ENCODE measurements at places on chromosomes 12 and 14. TPM values are rescaled to one million over a fixed set of nuclear protein-coding genes. Genes with fewer than 3 reads are reported as not detected.

The ZC3H14 gene
- 50.6 TPM for total RNA-seq

GRCh38 chr12:9331218-9331626 is 123.0 kb upstream of the PZP start:
- no peaks in the 10 kb centered on the region for H3K27me3 ChIP-seq
- H3K36me3 ChIP-seq, result no peaks in the 10 kb centered on the region
- DNase-seq, result peak; percentile 62
- no peak overlapping the region for H3K4me3 ChIP-seq

- no peak for DNase-seq
- H3K4me3 ChIP-seq, result no peak overlapping the region
- H3K27ac ChIP-seq, result no peak overlapping the region
- no peaks in the 10 kb centered on the region for H3K4me1 ChIP-seq
Measured at GRCh38 chr12:38744041-38744440, 161.3 kb downstream of the CPNE8 start.

The VPS33A gene
- total RNA-seq, result 22.7 TPM

DNA sequence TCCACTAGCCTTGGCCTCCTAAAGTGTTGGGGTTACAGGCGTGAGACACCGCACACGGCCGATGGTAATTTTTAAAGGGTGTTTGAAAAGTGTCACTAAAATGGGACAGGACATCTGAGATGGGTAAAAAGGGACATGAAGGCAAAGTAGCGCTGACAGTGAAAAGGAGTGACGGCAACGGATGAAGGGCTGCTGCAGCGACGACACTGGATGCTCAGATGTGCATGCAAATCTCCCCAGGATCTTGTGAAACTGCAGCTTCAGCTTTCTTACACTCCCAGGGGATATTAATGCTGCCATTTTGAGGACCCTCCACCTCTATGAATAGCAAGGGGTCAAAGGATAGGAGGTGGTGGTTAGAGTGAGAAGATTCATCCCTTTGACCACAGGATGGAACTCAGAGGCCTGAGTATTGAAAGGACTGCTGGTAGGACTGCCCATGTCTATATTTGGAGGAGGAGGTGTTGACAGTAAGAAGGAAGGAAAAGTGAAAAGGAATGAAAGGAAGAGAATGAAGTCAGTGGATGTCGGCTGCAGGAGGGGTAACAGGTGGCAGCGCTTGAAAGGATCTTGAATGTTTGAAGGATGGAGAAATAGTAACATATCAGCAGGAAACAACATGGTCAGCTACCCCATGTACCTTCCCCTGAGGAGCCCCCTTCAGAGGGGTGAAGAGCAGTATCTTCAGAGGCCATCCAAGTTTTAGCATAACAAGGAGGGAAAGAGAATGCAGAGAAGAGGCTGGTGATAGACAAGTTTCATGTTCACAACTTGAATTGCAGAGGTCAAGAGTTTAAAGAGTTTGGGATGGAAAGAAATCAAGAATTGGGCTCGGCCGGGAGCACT is 37.1 kb downstream of the CLIP1 start:
- H3K4me3 ChIP-seq, result no peak overlapping the region
- H3K27me3 ChIP-seq, result no peaks in the 10 kb centered on the region
- H3K4me1 ChIP-seq, result no peaks in the 10 kb centered on the region
- H3K27ac ChIP-seq, result no peak overlapping the region
- DNase-seq, result no peak

GRCh38 chr12:121331248-121331647 is 21.0 kb downstream of the ANAPC5 start:
- no peaks in the 10 kb centered on the region for H3K27me3 ChIP-seq
- no peak overlapping the region for H3K27ac ChIP-seq
- H3K36me3 ChIP-seq, result peaks cover 14% of the 10 kb centered on the region
- H3K4me1 ChIP-seq, result no peaks in the 10 kb centered on the region
- no peak overlapping the region for H3K4me3 ChIP-seq
- no peak for DNase-seq

GRCh38 chr14:58491593-58491992 is 64.1 kb downstream of the KIAA0586 start:
- no peak overlapping the region for H3K4me3 ChIP-seq
- no peak overlapping the region for H3K27ac ChIP-seq
- no peaks in the 10 kb centered on the region for H3K27me3 ChIP-seq
- peaks cover 3% of the 10 kb centered on the region for H3K36me3 ChIP-seq

DNA sequence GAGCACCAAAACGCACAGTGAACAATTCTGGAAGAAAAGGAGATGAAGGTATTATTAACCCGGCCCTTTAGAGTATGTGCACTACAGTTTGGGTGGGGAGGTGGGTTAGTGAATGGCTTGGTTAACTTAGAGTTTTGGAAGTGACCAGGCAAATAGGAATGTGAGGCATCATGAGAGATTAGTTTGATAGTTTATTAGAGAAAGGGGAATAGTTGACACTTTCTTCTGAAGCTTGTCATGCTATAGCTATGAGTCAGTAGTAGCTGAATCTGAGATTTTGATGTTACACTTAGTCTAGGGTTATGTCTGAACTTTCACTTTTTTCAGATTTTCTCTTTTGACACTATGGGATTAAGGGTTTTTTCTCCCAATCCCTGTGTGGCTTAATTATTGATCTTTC is 567.2 kb downstream of the SNAPC1 start:
- H3K27ac ChIP-seq, result no peak overlapping the region
- H3K4me3 ChIP-seq, result no peak overlapping the region
- no peaks in the 10 kb centered on the region for H3K27me3 ChIP-seq
- no peak for DNase-seq
- H3K4me1 ChIP-seq, result no peaks in the 10 kb centered on the region

The PRR13 gene
- 175 TPM for total RNA-seq

- H3K27me3 ChIP-seq, result no peaks in the 10 kb centered on the region
- no peaks in the 10 kb centered on the region for H3K4me1 ChIP-seq
- no peak for DNase-seq
- H3K27ac ChIP-seq, result no peak overlapping the region
Measured at GRCh38 chr14:81710232-81710845, 176.7 kb upstream of the SEL1L start.

- no peaks in the 10 kb centered on the region for H3K36me3 ChIP-seq
- no peaks in the 10 kb centered on the region for H3K27me3 ChIP-seq
- H3K4me1 ChIP-seq, result peaks cover 58% of the 10 kb centered on the region
- peak overlapping the region; percentile 82 for H3K4me3 ChIP-seq
Measured at GRCh38 chr12:121805171-121806008, 1.6 kb downstream of the SETD1B start.

DNA sequence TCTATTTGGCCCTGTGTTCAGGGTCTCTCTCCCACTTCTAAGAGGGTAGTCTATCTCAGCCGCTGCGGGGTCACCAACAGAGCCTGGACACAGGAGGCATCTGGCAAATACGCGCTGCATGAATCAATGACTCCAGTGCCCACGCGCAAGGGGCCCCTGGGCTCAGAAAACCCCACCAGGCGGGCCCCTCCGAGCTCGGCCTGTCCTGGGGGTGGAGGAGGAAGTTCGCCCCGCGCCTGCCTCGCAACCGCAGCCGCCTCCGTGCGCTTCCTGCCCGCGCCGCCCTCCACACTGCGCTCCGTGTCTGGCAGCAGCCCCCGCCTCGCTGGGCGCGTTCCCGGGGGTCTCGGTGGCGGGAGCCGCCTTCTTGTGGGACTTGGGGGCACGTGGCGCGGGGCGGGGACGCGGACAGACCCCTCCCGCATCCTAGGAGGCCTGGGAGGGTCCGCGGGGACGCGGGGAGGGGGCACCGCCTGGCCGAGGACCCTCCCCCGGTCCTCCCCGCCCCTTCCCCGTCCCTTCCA is 811 bp upstream of the FBRSL1 start:
- H3K27me3 ChIP-seq, result peaks cover 2% of the 10 kb centered on the region
- peak; percentile 54 for DNase-seq
- peaks cover 67% of the 10 kb centered on the region for H3K4me1 ChIP-seq
- H3K27ac ChIP-seq, result peak overlapping the region; percentile 86
- peak overlapping the region; percentile 71 for H3K4me3 ChIP-seq

- peaks cover 19% of the 10 kb centered on the region for H3K36me3 ChIP-seq
- no peaks in the 10 kb centered on the region for H3K4me1 ChIP-seq
- H3K4me3 ChIP-seq, result no peak overlapping the region
Measured at GRCh38 chr14:61525293-61526011, 169.9 kb upstream of the HIF1A start.

The LTBP2 gene
- 0.39 TPM for total RNA-seq

DNA sequence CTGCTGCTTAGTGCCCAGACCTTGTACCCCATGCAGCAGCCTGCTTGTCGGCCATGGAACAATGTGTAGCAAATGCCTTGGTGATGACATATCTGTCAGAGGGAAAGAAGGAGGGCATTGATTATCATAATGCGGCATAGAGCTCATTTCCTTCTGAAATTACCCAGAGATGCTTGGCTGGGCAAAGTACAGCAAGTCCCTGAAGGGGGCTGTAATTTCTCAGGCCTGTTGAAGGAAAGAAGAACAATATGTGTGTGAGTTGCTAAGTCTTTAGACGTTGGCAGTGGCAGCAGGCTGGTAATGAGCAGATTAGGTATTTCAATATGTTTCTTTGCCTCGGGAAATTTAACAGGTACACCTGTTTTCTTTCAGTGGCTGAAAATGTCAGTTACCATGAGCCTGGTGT is 128.6 kb downstream of the CRADD start:
- no peaks in the 10 kb centered on the region for H3K27me3 ChIP-seq
- no peak overlapping the region for H3K4me3 ChIP-seq

GRCh38 chr12:52692254-52692653 is 11.1 kb downstream of the KRT77 start:
- no peak for DNase-seq
- H3K4me3 ChIP-seq, result no peak overlapping the region
- H3K27me3 ChIP-seq, result no peaks in the 10 kb centered on the region
- no peaks in the 10 kb centered on the region for H3K36me3 ChIP-seq
- no peak overlapping the region for H3K27ac ChIP-seq
- peaks cover 3% of the 10 kb centered on the region for H3K4me1 ChIP-seq

The SRRM4 gene
- not detected for total RNA-seq

The POLR3B gene
- 8.4 TPM for total RNA-seq

GRCh38 chr12:87116780-87117179 is 860.6 kb upstream of the MGAT4C start:
- H3K27ac ChIP-seq, result no peak overlapping the region
- H3K4me3 ChIP-seq, result no peak overlapping the region
- no peaks in the 10 kb centered on the region for H3K36me3 ChIP-seq
- H3K4me1 ChIP-seq, result no peaks in the 10 kb centered on the region
- no peaks in the 10 kb centered on the region for H3K27me3 ChIP-seq
- no peak for DNase-seq

- peaks cover 16% of the 10 kb centered on the region for H3K4me1 ChIP-seq
- DNase-seq, result no peak
- no peak overlapping the region for H3K4me3 ChIP-seq
- peaks cover 9% of the 10 kb centered on the region for H3K27me3 ChIP-seq
- no peak overlapping the region for H3K27ac ChIP-seq
- H3K36me3 ChIP-seq, result no peaks in the 10 kb centered on the region
Measured at GRCh38 chr12:124861492-124861891, 2.2 kb downstream of the SCARB1 start.

The DAZAP2 gene
- total RNA-seq, result 276 TPM

- H3K27me3 ChIP-seq, result no peaks in the 10 kb centered on the region
- no peak overlapping the region for H3K4me3 ChIP-seq
- peaks cover 12% of the 10 kb centered on the region for H3K36me3 ChIP-seq
- DNase-seq, result no peak
- no peaks in the 10 kb centered on the region for H3K4me1 ChIP-seq
Measured at GRCh38 chr12:51065530-51065929, 17.4 kb downstream of the LETMD1 start.

- peaks cover 25% of the 10 kb centered on the region for H3K4me1 ChIP-seq
- H3K36me3 ChIP-seq, result peaks cover 14% of the 10 kb centered on the region
- H3K27me3 ChIP-seq, result peaks cover 3% of the 10 kb centered on the region
- no peak overlapping the region for H3K27ac ChIP-seq
- DNase-seq, result no peak
- no peak overlapping the region for H3K4me3 ChIP-seq
Measured at GRCh38 chr12:124536641-124537040, 30.8 kb downstream of the NCOR2 start.

The KLHDC1 gene
- total RNA-seq, result 12.5 TPM

- H3K27me3 ChIP-seq, result peaks cover 3% of the 10 kb centered on the region
- no peaks in the 10 kb centered on the region for H3K4me1 ChIP-seq
- DNase-seq, result no peak
- H3K36me3 ChIP-seq, result no peaks in the 10 kb centered on the region
- H3K4me3 ChIP-seq, result no peak overlapping the region
Measured at GRCh38 chr12:93079271-93079670, 150.2 kb upstream of the EEA1 start.

- no peak overlapping the region for H3K4me3 ChIP-seq
- H3K4me1 ChIP-seq, result peaks cover 2% of the 10 kb centered on the region
- no peak overlapping the region for H3K27ac ChIP-seq
- H3K36me3 ChIP-seq, result no peaks in the 10 kb centered on the region
- H3K27me3 ChIP-seq, result peaks cover 42% of the 10 kb centered on the region
Measured at GRCh38 chr14:103517721-103518421, 4.8 kb downstream of the CKB start.

- no peak for DNase-seq
- no peaks in the 10 kb centered on the region for H3K36me3 ChIP-seq
- no peaks in the 10 kb centered on the region for H3K4me1 ChIP-seq
- H3K27ac ChIP-seq, result no peak overlapping the region
Measured at GRCh38 chr12:76866726-76867125, 12.1 kb downstream of the CSRP2 start.

- peak overlapping the region; percentile 71 for H3K27ac ChIP-seq
- no peak for DNase-seq
- peaks cover 26% of the 10 kb centered on the region for H3K4me1 ChIP-seq
- peaks cover 4% of the 10 kb centered on the region for H3K27me3 ChIP-seq
- H3K36me3 ChIP-seq, result no peaks in the 10 kb centered on the region
- H3K4me3 ChIP-seq, result no peak overlapping the region
Measured at GRCh38 chr14:21096438-21096837, 2.0 kb downstream of the ZNF219 start.

DNA sequence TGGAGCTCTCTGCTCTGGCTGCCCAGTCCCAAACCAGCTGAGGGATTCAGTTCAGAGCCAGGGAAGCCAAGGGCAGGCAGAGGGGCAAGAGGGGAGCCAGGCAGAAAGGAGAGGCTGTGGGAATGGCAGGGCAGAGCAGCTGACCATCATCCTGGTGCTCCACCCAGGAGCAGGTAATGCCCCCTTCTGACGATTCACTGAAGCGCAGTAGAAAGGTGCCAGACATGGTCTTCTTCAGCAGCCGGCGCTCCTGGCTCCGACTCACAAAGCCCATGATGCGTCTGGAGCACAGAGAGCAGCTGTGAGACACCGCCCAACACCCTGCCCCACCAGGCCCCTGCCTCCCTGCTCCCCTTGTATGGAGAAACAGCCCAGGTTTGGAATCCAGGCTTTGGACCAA is 8.0 kb downstream of the IL23A start:
- no peaks in the 10 kb centered on the region for H3K27me3 ChIP-seq
- no peaks in the 10 kb centered on the region for H3K4me1 ChIP-seq
- peaks cover 72% of the 10 kb centered on the region for H3K36me3 ChIP-seq
- H3K4me3 ChIP-seq, result no peak overlapping the region

Measured in T-cell (primary cell).